Stimulated activated CD4-positive, alpha-beta T cell treated with anti-CD3 and anti-CD28 coated beads, Interleukin-15, amount 100 ng/mL, for 48 hours (primary cell): ENCODE measurements at places on chromosomes 7 and 10.

DNA sequence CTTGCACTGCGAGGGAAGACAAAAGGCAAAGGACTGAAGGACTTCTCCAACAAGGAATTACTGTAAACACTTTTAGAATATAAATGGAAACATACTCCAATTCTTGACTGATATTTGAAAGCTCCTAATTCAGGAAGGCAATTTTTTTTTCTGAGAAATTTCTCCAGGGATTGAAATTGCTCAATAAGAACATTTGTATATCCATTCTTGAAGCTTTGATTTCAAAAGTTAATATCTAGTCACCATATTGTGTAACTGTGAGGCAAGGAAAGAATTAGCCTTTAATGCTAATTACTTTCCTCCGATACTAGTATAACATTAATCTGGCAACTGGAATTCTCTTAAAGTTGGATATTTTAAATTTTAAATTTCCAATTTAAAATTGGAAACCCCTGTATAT lies 188.4 kb upstream of the COL1A2 start:
- DNase-seq: no peak

DNA sequence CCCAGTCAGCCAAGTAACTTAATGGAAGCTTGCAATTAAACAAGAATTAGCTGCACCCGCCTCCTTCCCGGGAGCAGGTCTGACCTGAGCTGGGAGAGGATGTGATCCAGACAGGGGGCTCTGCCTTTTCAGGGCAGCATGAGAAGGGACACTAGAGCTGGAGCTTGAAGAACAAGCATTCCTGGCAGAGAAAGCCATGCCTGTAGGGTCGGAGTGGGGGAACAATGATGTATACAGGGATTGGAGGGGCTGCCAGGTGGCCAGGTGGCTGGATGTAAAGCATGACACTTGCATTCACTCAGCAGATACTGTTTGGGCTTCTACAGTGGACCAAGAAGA lies 112.5 kb downstream of the GRK5 start:
- no peak for DNase-seq

- no peak for DNase-seq
Observed at GRCh38 chr10:124652200-124652599, 92.0 kb downstream of the FAM53B start.

DNA sequence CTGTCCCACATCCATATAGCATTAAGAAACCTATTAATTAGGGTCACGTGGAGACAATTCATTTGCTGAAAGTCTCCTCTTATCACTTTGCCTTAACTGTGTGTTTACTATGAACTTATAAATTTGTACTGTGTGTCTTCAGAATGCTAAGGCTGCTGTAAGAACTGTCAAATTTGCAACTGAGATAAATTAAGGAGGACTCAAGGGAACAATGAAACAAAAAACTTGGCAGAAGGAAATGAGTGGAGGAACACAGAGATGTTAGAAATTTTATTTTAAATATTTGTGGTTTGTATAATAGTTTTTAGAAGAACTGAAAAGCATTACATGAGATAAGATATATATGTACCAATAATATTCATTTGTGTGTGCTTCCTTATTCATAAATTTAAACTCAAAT lies 1005.3 kb upstream of the SORCS1 start:
- DNase-seq: no peak

DNA sequence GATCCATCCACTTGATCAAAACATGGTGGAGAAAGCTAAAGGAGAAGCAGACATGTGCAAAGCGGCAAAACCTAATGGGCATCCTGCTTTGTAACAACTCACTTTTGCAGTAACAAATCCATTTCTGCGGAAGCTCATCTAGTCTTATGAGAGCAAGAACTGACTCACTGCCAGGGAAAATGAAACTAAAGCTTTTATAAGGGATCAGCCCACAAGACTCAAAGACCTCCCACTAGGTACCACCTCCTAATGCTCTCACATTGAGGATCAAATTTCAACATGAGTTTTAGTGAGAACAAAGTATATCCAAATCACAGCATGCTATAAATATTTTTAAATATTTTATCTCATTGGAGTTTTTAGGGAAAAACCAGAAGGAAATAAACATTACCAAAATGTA lies 120.1 kb upstream of the GNAI1 start:
- no peak for DNase-seq

- DNase-seq: no peak
Observed at GRCh38 chr7:108285778-108286177, 155.6 kb upstream of the LAMB4 start.

DNA sequence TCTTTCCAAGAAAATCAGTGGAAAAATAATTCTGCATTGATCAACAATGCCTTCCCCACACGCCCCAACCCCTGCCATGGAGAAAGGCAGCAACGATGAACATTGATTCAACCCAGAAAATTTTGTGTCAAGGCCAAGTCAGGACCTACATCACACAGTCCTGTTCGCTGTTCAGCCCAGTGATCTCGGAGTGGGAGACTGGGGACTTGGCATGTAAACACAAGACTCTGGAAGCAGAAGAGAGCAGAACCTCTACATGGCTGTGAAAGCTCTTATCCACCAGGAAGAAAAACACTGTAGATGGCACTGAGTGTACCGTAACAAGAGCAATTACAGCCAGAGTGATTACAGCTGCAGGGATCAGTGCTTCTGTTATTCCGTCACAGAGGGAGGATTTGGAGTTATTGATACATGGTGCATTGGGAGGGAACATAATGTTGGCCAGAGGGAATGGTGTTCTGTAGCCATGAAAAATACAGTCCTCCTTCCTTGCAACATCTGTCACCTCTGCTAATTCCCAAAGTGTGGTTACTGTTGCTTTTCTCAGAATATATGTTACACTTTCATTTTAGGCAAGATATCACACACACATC lies 136.6 kb downstream of the IQUB start:
- no peak for DNase-seq

DNA sequence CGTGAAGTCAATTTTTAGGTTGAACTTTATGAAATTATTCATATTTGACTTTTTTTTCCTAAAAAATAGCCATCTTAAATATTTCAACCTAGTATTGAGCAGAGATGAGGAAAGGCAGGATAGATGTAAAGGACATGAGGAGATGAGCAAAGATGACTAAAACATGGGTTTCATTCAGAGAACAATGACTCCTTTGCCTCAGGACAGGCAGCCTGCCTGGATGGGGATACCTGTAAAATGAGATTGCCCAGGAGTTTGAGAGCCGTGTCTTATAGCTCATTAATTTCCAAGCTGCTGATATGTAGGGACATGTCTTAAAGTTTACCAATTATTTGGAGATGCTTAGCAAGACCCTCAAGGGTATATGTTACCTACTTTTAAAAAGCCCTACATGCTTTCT lies 243.8 kb upstream of the MDFIC start:
- no peak for DNase-seq

DNA sequence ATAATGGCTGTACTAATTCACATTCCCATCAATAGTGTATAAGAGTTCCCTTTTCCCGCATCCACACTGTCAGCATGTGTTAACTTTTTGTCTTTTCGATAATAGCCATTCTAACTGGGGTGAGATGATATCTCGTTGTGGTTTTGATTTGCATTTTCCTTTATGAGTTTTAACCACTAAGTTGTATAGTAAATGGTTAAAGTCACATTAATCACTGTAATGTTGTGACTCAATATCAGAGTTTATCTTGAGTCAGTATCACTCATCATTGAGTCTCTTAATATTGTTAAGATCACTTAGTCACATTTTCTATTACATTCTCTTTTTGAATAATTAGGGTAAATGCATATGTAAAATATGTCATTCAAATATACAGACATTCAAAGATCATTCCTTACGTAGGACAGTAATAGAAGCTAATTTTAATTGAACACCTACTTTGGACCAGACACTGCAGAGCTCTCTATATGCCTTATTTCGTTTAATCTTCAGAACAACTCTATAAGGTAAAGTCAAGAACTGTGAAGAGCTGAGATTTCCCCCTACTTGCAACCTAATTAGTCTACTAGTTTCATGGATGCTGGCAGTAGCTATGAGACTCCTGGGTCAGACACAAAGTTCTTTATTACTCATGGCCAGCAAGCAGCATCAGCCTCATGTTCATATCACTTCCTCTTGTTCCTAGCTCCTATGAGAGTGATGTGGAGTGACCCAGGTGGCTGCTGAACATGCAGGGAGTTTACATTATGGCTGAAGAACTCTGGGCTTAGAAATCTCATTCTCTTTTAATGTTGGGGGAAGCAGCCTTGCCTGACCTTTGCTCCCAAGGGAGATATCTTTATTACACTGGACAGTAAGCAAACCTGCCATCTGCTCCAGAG lies 30.5 kb downstream of the CREB5 start:
- DNase-seq: no peak

- DNase-seq: peak; percentile 8
Observed at GRCh38 chr7:29684787-29685650, 121.3 kb upstream of the WIPF3 start.

GRCh38 chr7:96174812-96175211 lies 147.1 kb downstream of the SLC25A13 start:
- DNase-seq: no peak

DNA sequence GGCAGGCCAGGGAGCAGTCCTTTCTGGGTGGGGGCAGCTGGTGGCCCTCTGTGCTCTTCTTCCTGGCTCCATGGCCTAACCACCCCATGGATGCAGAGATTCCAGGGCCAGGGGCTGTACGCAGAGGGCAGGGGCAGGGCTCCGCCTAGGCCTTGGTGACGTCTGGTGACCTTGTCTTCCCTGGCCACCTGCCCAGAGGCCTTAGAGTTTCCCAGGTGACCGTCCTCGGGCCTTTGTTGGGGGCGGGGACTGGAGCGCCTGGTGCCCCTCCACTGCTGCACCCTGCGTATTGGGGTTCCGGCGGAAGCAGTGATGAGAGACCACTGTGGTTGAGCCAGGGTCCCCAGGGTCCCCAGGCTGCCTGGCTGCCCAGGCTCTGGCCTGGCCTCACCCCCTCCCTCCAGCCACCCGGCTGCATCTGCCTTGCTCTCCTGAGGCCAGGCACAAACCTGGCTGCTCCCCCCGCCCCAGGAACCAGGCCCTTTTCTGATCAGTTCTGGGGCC lies 10.3 kb downstream of the PWWP2B start:
- DNase-seq: no peak

GRCh38 chr10:122130474-122131110 lies 140.5 kb upstream of the BTBD16 start:
- DNase-seq: no peak

- DNase-seq: no peak
Observed at GRCh38 chr7:129804111-129804889, 148.5 kb downstream of the UBE2H start.

- DNase-seq: no peak
Observed at GRCh38 chr7:21327422-21328409, 100.2 kb upstream of the SP4 start.

GRCh38 chr10:38605153-38605661 lies 511.1 kb downstream of the ZNF37A start:
- DNase-seq: no peak

GRCh38 chr10:1418031-1418550 lies 319.2 kb downstream of the ADARB2 start:
- no peak for DNase-seq

GRCh38 chr10:92047215-92047614 lies 123.6 kb downstream of the BTAF1 start:
- no peak for DNase-seq

- no peak for DNase-seq
Observed at GRCh38 chr10:125788156-125789034, 12.8 kb upstream of the MMP21 start.

DNA sequence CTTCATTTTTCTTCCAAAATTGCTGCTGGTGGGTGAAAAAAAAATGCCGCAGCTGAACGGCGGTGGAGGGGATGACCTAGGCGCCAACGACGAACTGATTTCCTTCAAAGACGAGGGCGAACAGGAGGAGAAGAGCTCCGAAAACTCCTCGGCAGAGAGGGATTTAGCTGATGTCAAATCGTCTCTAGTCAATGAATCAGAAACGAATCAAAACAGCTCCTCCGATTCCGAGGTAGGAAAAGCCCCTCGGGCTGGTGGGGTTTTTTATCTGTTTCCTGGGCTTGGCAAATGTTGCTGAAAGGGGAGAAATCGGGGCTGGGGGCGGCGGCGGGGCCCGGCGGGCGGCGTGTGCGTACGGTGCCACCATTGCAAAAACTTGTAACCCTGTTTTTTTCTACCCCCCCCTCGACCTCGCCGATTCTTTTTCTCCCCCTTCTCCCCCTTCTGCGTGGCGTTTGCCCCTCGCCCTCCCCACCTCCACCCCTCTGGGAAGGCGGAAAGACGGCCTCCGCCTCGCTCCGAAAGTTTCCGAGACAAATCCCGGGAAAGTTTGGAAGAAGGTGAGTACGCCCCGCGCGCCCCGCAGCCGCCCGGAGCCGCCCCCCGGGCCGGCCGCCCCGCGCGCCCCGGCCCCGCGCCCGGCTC lies 789 bp downstream of the TCF7L2 start:
- no peak for DNase-seq

DNA sequence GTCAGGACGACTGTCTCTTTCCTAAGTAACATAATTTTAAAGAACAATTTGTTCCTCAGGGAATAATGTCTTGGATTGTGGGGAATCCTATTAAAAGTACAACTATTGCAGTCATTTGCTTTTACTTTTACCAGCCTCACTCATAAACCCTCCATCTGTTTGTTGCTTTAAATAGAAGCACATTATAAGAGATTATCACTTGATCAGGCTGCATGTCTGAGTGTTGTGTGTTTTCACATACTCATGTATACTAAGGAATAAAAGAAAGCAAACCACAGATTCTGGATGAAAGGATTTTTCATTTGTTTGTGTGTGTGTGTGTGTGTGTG lies 1077.8 kb downstream of the KCNMA1 start:
- no peak for DNase-seq

DNA sequence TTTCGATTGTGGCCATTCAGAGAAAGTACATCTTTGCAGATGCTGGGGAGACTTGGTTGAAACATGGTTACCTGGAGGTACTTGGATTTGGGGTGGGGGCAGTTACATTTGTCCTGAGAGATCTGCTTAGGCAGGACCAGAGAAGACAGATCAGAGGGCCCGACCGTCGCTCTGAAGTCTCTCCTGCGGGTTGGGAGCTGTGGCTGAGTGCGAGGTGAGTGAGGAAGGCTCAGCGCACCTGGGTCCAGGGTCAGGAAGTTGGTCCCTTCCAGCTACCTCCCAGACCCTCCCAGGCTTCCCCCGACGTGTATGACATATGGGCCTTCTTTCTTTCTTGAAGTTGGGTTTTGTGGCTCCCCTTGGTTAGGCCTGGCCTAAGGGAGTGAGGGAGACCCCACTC lies 56.3 kb downstream of the LHPP start:
- DNase-seq: no peak

GRCh38 chr7:122412441-122412840 lies 107.9 kb upstream of the FEZF1 start:
- no peak for DNase-seq

- DNase-seq: no peak
Observed at GRCh38 chr7:28954946-28955345, 3.2 kb downstream of the TRIL start.

- no peak for DNase-seq
Observed at GRCh38 chr10:125160856-125161706, 718 bp upstream of the CTBP2 start.
